Ovary (tissue), 10 donors: ENCODE measurements at places on chromosomes 5 and 9. TPM values are rescaled to one million over a fixed set of nuclear protein-coding genes. Genes with fewer than 3 reads are reported as not detected.

The CDH6 gene
- total RNA-seq = 0.83 TPM

The GABRA1 gene
- not detected for total RNA-seq

The GRXCR2 gene
- total RNA-seq = not detected

The PCSK5 gene
- total RNA-seq = 31.6 TPM

DNA sequence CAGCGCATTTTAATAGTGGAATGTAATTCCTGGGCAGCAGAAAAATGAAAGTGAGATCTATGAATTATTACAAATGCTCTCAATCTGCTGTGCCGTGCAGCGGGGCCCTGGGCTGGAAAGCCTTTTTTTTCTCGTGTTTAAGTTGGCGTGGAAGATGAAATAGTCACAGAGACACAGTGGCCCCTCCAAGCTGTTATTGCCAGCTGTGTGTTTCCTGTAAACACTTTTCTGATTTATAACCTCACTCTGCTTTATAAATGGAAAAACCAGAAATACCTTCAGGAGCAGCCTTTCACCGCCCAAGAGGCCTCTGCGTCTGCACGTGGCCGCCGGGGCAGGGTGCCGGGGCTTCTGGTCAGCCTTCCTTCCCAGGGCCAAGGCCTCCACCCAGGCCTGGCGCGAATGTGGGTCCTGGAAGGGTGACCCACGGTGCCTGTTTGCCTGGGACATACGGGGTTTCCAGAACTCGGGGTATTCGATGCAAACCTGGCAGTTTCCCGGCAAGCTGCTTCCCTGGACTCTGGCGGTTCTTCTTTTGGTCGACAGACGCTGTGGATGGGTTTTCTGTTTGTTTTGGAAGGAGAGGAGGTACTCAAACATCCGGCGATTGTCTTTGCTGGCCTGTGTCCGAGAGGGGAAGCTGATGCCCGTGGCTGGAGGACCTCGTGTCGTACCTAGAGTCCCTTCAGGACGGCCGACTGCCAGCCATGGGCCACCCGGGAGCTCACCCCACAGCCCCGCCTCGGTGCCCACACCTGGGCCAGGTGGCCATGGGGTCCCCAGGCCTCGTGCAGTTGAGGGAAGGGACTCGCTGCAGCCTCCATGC, 256.7 kb downstream of the PARP8 start:
- no peak overlapping the region for H3K4me3 ChIP-seq
- H3K27ac ChIP-seq = no peak overlapping the region
- H3K36me3 ChIP-seq = no peaks in the 10 kb centered on the region
- DNase-seq = no peak

DNA sequence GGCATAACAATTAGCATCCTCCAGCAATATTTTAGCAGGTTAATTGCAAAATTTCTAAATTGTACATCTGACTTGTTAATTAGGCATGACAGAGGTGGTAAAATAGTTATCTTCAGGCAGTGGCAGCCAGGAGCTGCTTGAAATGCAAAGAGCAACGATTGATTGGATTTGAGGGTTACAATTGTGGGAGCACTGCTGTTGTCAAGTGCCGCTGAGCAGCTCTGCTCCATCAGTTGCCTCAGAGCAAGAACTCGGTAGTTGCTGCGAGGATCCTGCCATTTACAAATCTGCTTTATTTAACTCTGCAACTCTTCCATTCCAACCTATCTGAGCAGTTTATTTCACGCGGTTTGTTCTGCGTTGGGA, 12.6 kb downstream of the PBX3 start:
- H3K4me1 ChIP-seq = peaks cover 3% of the 10 kb centered on the region
- DNase-seq = no peak
- H3K27ac ChIP-seq = no peak overlapping the region
- H3K27me3 ChIP-seq = no peaks in the 10 kb centered on the region
- peak overlapping the region; percentile 7 for H3K4me3 ChIP-seq
- H3K36me3 ChIP-seq = no peaks in the 10 kb centered on the region

GRCh38 chr5:176822793-176823481, 12.6 kb downstream of the UNC5A start:
- no peaks in the 10 kb centered on the region for H3K27me3 ChIP-seq
- no peak for DNase-seq
- no peaks in the 10 kb centered on the region for H3K36me3 ChIP-seq
- no peak overlapping the region for H3K4me3 ChIP-seq
- H3K27ac ChIP-seq = no peak overlapping the region

DNA sequence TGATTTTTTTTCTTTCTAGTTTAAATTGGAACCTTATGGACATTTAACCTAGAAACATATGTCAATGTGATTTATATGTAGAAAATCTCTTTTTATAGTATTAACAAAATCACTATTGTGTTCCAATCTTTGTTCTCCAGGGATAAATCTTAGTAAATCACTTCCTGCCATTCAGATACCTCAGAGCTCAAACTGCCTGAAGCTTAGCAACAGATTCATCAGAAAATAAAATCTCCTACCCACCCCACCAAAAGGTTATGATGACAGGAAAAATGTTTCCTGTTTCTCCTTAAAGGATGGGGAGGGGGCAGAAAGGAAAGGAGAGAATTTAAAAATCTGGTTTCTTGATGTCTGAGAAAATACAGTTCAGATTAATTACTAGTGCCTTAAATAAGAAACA, 105.0 kb upstream of the TUT7 start:
- H3K36me3 ChIP-seq = no peaks in the 10 kb centered on the region
- H3K27ac ChIP-seq = no peak overlapping the region
- H3K4me3 ChIP-seq = no peak overlapping the region
- no peak for DNase-seq

GRCh38 chr9:14323985-14324650, 10.2 kb upstream of the NFIB start:
- no peak overlapping the region for H3K27ac ChIP-seq
- no peaks in the 10 kb centered on the region for H3K36me3 ChIP-seq
- H3K27me3 ChIP-seq = no peaks in the 10 kb centered on the region
- H3K4me3 ChIP-seq = no peak overlapping the region

- no peak overlapping the region for H3K27ac ChIP-seq
- no peaks in the 10 kb centered on the region for H3K36me3 ChIP-seq
- no peak for DNase-seq
- H3K4me1 ChIP-seq = no peaks in the 10 kb centered on the region
- H3K27me3 ChIP-seq = no peaks in the 10 kb centered on the region
These were observed 75.7 kb downstream of the CAMK4 start for GRCh38 chr5:111299831-111300432.

GRCh38 chr5:173935396-173935795, 47.2 kb downstream of the CPEB4 start:
- no peaks in the 10 kb centered on the region for H3K27me3 ChIP-seq
- H3K4me1 ChIP-seq = no peaks in the 10 kb centered on the region
- no peak overlapping the region for H3K4me3 ChIP-seq
- no peak for DNase-seq

DNA sequence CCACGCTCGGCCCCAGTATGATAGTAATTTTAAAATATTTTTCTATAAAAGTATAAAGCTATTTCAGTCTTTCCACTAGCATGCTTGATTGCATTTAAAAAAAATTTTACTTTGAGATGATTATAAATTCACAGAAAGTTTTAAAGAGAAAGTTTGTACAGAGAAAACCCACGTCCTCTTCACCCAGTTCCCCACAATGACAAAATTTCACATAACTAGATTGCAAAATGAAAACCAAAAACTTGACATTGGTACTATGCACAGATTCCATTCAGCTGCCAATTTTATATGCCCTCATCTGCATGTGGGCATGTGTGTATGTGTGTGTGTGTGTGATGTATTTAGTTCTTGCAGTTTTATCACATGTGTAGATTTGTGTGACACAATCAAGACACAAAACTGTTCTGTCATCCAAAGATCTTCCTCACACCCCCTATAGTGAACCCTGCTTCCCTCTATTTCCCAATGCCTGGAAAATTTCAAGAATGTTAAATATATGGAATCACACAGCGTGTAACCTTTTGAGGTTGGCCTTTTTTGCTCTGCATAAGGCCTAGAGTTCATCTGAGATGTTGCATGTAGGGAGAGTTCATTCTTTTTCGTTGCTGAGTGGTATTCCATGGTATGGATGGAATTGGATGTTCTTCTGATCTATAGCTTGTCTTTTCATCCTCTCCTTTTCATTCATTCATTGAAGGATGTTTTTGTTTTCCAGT, 56.9 kb upstream of the BARHL1 start:
- H3K27ac ChIP-seq = no peak overlapping the region
- no peaks in the 10 kb centered on the region for H3K36me3 ChIP-seq
- H3K4me1 ChIP-seq = no peaks in the 10 kb centered on the region
- H3K4me3 ChIP-seq = no peak overlapping the region
- DNase-seq = no peak

DNA sequence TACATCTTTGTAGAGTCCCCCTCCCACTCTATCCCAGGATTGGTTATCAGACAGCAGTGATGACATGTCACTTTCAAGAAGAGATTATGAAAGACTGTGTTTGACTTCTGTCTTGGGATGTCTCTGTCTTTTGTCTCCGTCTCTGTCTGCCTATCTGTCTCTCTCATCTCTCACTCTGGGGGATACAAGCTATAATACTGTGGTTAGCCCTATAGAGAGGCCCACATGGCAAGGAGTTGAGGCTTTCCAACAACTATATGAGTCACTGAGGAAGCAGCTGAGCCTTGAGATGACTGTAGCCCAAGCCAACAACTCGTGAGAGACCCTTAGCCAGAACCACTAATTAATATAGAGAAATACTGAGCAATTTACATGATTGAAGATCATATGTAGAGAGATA, 284.8 kb downstream of the PDE4D start:
- DNase-seq = no peak
- no peak overlapping the region for H3K27ac ChIP-seq
- H3K36me3 ChIP-seq = no peaks in the 10 kb centered on the region

GRCh38 chr9:88310310-88310980, 77.8 kb upstream of the SPIN1 start:
- H3K27me3 ChIP-seq = no peaks in the 10 kb centered on the region
- no peak for DNase-seq
- no peak overlapping the region for H3K4me3 ChIP-seq

GRCh38 chr9:129206905-129207304, 28.8 kb upstream of the IER5L start:
- H3K4me3 ChIP-seq = no peak overlapping the region
- H3K27me3 ChIP-seq = no peaks in the 10 kb centered on the region
- H3K36me3 ChIP-seq = no peaks in the 10 kb centered on the region
- DNase-seq = no peak

DNA sequence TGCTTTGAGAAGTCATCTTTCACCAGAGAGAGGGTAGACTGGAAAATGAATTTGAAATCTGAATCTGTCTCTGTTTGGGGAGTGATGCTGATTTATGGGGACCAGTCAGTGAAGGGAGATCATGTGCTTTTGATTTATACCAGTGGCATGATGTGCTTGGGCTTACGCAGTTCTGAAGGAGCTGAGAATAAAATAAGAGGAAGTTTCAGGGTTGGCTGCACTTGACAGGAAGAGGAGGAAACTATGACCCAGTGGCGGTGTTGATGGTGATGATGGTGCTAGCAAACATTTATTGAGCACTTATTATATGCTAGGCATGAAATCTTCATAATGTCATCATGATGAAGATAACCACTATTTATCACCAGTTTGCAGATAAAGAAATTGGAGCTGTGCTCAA, 136.4 kb upstream of the GLRA1 start:
- no peaks in the 10 kb centered on the region for H3K27me3 ChIP-seq
- no peaks in the 10 kb centered on the region for H3K4me1 ChIP-seq
- no peak overlapping the region for H3K27ac ChIP-seq
- no peak for DNase-seq
- no peaks in the 10 kb centered on the region for H3K36me3 ChIP-seq
- H3K4me3 ChIP-seq = no peak overlapping the region

GRCh38 chr9:83794051-83794450, 23.5 kb downstream of the GKAP1 start:
- no peak overlapping the region for H3K27ac ChIP-seq
- H3K27me3 ChIP-seq = no peaks in the 10 kb centered on the region
- no peak for DNase-seq

DNA sequence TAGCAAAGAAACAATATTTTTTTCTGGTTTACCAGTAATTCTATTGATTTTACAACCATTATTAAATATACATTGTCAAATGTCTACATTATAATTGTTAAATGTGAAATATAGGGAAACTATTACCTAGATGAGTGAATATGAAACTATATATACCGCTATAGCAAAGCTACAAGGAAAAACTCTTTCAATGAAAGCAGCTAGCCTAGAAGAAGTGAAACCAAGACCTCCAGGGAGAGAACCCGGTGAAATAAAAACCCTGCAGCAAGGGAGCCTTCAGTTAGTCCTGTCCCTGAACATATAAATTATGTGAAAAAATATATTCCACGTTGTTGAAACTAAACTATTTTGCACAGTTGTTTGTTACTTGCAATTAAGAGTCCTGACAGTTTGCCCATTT, 913.1 kb downstream of the EFNA5 start:
- no peak overlapping the region for H3K4me3 ChIP-seq
- H3K36me3 ChIP-seq = no peaks in the 10 kb centered on the region
- DNase-seq = no peak
- no peaks in the 10 kb centered on the region for H3K4me1 ChIP-seq
- H3K27ac ChIP-seq = no peak overlapping the region
- H3K27me3 ChIP-seq = no peaks in the 10 kb centered on the region

- no peak overlapping the region for H3K4me3 ChIP-seq
- no peaks in the 10 kb centered on the region for H3K27me3 ChIP-seq
- no peaks in the 10 kb centered on the region for H3K4me1 ChIP-seq
- H3K27ac ChIP-seq = no peak overlapping the region
- DNase-seq = no peak
These were observed 31.9 kb upstream of the FTMT start for GRCh38 chr5:121819682-121820261.

- H3K27ac ChIP-seq = no peak overlapping the region
- no peaks in the 10 kb centered on the region for H3K27me3 ChIP-seq
- no peaks in the 10 kb centered on the region for H3K36me3 ChIP-seq
- peaks cover 3% of the 10 kb centered on the region for H3K4me1 ChIP-seq
These were observed 93.7 kb downstream of the AK8 start for GRCh38 chr9:132784286-132784830.

DNA sequence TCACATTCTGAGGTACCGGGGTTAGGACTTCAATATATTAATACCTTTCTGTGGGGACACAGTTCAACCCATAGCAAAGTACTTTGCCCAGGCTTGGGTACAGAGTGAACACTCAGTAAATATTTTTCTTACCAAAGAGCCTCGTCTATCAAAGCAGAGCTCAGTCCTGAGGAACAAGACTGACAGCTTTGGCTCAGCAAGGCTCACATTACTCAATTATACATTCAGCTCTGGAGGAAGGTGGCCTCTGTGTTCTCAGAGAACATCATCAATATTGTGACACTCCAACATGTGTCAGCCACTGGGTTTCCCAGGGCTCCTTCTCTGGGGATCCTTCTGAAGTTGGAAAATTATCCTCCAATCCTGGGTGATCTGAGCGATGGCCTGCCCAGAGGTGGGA, 186.4 kb downstream of the NMUR2 start:
- H3K36me3 ChIP-seq = no peaks in the 10 kb centered on the region
- no peaks in the 10 kb centered on the region for H3K4me1 ChIP-seq
- no peaks in the 10 kb centered on the region for H3K27me3 ChIP-seq
- H3K4me3 ChIP-seq = no peak overlapping the region
